Dermis blood vessel endothelial cell (primary cell): ENCODE measurements at places on chromosomes 1 and 21. TPM values are rescaled to one million over a fixed set of nuclear protein-coding genes. Genes with fewer than 3 reads are reported as not detected.

The NR1I3 gene
- not detected in 2 replicates for total RNA-seq

The CELA2A gene
- not detected in 2 replicates for total RNA-seq

The IGSF3 gene
- total RNA-seq: 24.8 and 29.4 TPM in 2 replicates

The OR2L8 gene
- 0.17 TPM in 1 of 2 replicates, not detected in the other for total RNA-seq

The VASH2 gene
- total RNA-seq: 0.17 and 0.19 TPM in 2 replicates

The RHEX gene
- not detected in 2 replicates for total RNA-seq

The PRDM16 gene
- total RNA-seq: not detected in 2 replicates
